Chondrocyte (in vitro differentiated cells): ENCODE measurements at places on chromosomes 3 and 15. TPM values are rescaled to one million over a fixed set of nuclear protein-coding genes. Genes with fewer than 3 reads are reported as not detected.

Gene TMEM108
- total RNA-seq: 1.7 to 7.1 TPM (median 5.6 TPM) in 3 replicates

Gene TSPAN3
- 242 to 333 TPM (median 250 TPM) in 3 replicates for total RNA-seq

Gene CPB1
- not detected in 3 replicates for total RNA-seq

Gene ZCWPW2
- 1.1 to 2.1 TPM (median 1.8 TPM) in 3 replicates for total RNA-seq

Gene EIF4A2
- total RNA-seq: 311 to 422 TPM (median 322 TPM) in 3 replicates

Gene CRYBG3
- total RNA-seq: 15.5 to 17.7 TPM (median 15.6 TPM) in 3 replicates

Gene MKRN3
- not detected in 3 replicates for total RNA-seq

Gene GOLGA6L10
- 1.2 to 2.4 TPM (median 2.0 TPM) in 3 replicates for total RNA-seq

Gene ARRDC4
- 4.9 to 20.6 TPM (median 5.5 TPM) in 3 replicates for total RNA-seq

Gene UROC1
- 0.15 TPM in 1 of 3 replicates, not detected in the others for total RNA-seq

Gene LSMEM2
- not detected in 3 replicates for total RNA-seq

Gene ISL2
- not detected in 3 replicates for total RNA-seq

Gene GASK1A
- total RNA-seq: 0.17 TPM in 1 of 3 replicates, not detected in the others

Gene IP6K1
- total RNA-seq: 38.9 to 44.4 TPM (median 40.1 TPM) in 3 replicates

Gene STRIT1
- not detected in 3 replicates for total RNA-seq

Gene SLC28A2
- not detected in 3 replicates for total RNA-seq

Gene BCL2A1
- not detected in 3 replicates for total RNA-seq

Gene B3GALNT1
- 14.1 to 24.8 TPM (median 22.0 TPM) in 3 replicates for total RNA-seq

Gene PHC3
- total RNA-seq: 45.6 to 52.6 TPM (median 45.8 TPM) in 3 replicates

Gene GABRR3
- total RNA-seq: not detected in 3 replicates

Gene MCTP2
- 3.6 to 4.5 TPM (median 4.0 TPM) in 3 replicates for total RNA-seq

Gene NOX5
- not detected in 3 replicates for total RNA-seq

Gene ZFYVE19
- total RNA-seq: 15.5 to 22.5 TPM (median 15.8 TPM) in 3 replicates

Gene IL17RE
- total RNA-seq: 0.42 to 1.6 TPM (median 0.92 TPM) in 3 replicates

Gene BFSP2
- not detected in 3 replicates for total RNA-seq

Gene DNAH12
- 0.02 to 0.29 TPM (median 0.15 TPM) in 3 replicates for total RNA-seq

Gene HTR3D
- not detected in 3 replicates for total RNA-seq

Gene CATSPER2
- 1.6 to 3.6 TPM (median 3.1 TPM) in 3 replicates for total RNA-seq

Gene SPG11
- total RNA-seq: 41.2 to 58.5 TPM (median 45.4 TPM) in 3 replicates

Gene PLSCR5
- total RNA-seq: not detected in 3 replicates

Gene GOLGA8J
- not detected in 3 replicates for total RNA-seq

Gene SRGAP3
- total RNA-seq: 0.99 to 3.0 TPM (median 2.5 TPM) in 3 replicates

Gene ITIH1
- not detected in 3 replicates for total RNA-seq

Gene CPA3
- total RNA-seq: not detected in 3 replicates

Gene TRPC1
- total RNA-seq: 15.1 to 20.1 TPM (median 16.4 TPM) in 3 replicates

Gene STAB1
- not detected in 3 replicates for total RNA-seq

Gene ANKRD63
- total RNA-seq: 0.25 to 1.1 TPM in 2 of 3 replicates, not detected in the other

Gene ARPC4
- 150 to 179 TPM (median 177 TPM) in 3 replicates for total RNA-seq

Gene GPR156
- 1.0 to 1.7 TPM (median 1.3 TPM) in 3 replicates for total RNA-seq

Gene SEMA3G
- total RNA-seq: 0.17 TPM in 1 of 3 replicates, not detected in the others

Gene RASGRF1
- 0.10 TPM in 1 of 3 replicates, not detected in the others for total RNA-seq

Gene SORD
- total RNA-seq: 10.6 to 12.6 TPM (median 10.7 TPM) in 3 replicates

Gene TTC14
- total RNA-seq: 36.9 to 51.9 TPM (median 37.7 TPM) in 3 replicates

Gene SAMMSON
- total RNA-seq: 0.39 TPM in 1 of 3 replicates, not detected in the others

Gene PLOD2
- total RNA-seq: 208 to 249 TPM (median 212 TPM) in 3 replicates

Gene MST1R
- 0.55 to 1.1 TPM (median 0.56 TPM) in 3 replicates for total RNA-seq

Gene CACNA2D3
- not detected in 3 replicates for total RNA-seq

Gene DLEC1
- 0.17 to 0.29 TPM (median 0.18 TPM) in 3 replicates for total RNA-seq

Gene GOLGA6B
- total RNA-seq: 0.10 TPM in 1 of 3 replicates, not detected in the others
